ENCODE measurements at places on chromosomes 11 and 22.

DNA sequence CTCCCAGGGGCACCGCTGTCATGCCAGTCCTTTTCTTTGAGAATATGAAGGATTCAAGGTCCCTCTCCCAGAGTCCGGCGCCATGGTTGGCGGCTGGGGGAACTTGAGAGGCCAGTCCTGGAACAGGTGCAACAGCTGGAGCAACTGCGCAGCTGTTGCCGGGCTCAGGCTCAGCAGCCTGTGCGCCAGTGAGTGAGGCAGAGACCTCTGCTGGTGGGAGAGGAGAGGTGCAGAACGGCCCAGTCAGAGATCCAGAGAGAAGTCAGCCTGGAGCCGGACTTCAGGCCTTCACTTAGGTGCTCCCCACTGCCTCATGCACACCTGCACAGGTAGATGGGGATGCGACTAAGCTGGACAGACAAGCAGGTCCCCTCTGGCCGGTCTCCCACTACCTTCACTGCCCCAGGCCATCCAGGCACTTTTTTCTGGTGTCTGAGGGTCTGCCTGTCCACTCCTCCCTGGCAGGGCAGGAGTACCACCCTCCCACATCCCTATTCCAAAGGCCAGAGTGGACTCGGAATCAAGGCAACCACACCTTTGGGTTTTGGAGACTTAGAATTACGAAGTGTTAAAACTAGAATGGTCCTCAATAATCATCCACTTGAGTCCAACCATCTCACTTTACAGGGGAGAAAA lies 4.6 kb downstream of the CHRDL2 start:
- DNase-seq, result peak; percentile 87

GRCh38 chr22:49620003-49620556 lies 207.6 kb downstream of the BRD1 start:
- no peak for DNase-seq

DNA sequence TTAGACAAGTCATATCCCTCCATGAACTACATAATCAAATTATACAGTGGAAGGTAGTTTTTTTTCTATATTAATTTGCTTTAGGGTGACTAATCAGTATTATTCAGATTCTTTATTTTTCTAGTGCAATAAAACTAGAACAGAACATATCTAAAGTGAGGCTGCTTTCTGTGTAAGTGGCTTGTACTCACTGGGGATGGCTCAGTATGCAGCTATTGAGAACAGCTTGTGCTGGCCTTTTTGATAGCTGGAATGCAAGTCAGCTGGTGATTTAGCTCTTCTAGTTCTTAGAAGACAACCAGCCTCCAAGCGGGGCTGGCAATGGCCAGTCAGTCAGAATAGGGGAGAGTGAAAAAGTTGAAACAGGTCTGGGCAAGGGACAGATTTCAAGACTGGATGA lies 119.4 kb downstream of the BLID start:
- DNase-seq, result no peak

GRCh38 chr11:60182541-60183330 lies at the start of gene MS4A6A:
MS4A6A (minus strand) TSS chr11:60183083; CDS start chr11:60181727, 1,356 bp downstream.
- DNase-seq, result no peak

- no peak for DNase-seq
Observed at GRCh38 chr22:19473578-19473977, 5.4 kb downstream of the UFD1 start.

GRCh38 chr11:133902506-133902905 lies 54.3 kb downstream of the IGSF9B start:
- no peak for DNase-seq

DNA sequence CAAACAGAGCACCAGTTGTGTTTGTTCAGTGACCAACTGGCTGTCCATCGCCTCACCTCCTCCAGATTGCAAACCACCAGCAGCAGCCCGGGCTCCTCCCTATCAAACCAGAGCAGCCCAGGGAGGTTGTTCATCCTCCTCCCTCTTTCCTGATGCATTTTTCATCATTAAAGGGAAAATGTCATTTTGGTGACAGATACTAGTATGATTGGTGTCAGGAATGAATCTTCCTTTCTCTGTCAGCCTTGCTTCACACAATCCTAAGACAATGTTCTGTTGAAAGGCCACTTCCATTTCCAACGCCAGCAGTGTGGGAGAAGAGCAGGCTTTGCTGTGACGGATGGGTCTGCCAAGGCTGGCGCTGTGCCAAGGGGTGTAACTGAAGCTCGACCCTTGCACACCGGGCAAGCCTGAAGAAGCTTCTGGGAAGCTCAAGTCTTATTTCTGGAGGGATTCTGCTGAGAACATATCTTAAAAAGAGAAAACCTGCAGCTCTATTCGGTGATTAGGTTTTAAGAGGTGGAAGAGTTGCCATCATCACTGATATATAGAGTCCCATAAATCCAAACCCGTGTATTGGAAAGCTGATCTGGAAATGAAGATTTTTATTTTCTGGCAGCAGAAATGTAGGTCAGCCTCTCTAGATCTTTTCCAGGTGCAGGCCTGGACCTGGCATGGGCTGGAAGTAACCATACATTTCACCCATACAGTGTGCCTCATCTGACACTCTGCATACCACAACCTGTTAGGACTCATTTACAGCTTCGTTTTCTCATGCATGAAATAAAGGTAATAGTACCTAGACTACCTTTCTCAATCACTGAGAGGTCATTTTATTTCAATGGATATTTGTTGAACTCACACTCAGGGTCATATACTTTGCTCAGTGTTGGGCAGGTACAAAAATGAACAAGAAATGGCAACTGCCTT lies 524.5 kb downstream of the NTM start:
- DNase-seq, result no peak

DNA sequence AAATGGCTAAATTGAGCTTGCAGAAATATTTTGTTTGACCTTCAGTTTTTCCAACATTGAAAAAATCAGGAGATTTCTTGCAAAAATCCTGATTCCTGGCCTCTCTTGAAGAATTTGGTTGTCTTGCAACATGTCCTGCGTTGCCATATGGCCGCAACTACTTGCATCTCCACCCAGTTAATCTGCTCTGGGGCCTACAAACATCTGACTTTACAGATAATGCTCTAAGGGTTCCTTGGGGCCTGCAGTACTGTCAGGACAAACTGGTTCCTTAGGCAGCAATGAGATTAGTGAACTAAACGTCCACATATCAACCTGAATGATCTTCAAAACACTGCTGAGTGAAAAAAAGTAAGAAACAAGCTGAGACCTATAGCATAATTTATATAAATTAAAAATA lies 36.6 kb upstream of the FEZ1 start:
- no peak for DNase-seq

DNA sequence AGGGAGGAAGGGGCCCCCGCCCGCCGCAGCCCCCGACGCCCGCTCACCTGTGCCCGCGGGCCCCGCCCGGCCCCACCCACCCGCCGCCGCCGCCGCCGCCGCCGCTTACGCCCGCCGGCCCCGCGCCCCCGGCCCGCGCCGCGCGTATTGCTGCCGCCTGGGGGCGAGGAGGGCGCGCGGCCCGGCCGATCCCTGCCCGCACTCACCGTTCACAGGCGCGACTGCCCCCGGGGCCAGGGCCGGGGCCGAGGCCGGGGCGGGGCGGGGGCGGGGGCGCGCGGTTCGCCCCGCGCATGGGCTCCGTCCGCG lies 212 bp downstream of the HRAS start:
- DNase-seq, result no peak

GRCh38 chr11:114066046-114066648 lies 6.6 kb downstream of the ZBTB16 start:
- no peak for DNase-seq

GRCh38 chr22:43245717-43246116 lies 58.8 kb upstream of the TTLL12 start:
- no peak for DNase-seq

DNA sequence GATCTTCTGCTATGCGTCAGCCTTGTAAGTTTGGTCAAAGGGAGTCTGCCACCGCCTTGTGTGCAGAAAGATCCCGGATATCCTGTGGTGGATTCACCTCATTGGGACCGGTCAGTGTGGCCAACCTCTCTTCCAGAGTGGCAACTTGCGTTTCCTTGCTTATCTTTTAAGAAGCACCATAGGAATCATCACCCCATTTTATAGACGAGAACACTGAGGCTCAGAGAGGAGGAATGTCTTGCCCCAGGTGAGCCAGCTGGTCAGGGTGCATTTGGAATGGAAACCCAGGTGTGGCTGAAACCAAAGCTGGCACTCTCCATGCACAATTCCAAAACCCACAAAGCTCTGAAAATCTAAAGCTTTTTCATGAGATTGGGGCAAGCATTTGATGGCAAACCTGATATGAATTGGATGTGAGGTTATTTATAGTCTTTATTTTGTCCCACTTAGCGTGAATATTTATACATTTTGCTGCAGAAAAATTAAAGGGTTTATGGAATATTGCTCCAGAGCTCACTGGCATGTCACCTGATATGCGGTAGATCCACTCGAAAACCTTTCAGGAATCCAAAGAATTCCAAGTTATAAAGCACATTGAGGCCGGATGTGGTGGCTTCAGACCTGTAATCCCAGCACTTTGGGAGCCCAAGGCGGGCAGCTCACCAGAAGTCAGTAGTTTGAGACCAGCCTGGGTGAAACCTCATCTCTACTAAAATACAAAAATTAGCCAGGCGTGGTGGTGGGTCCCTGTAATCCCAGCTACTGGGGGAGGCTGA lies 12.1 kb upstream of the EIF3D start:
- DNase-seq, result no peak

GRCh38 chr22:32714458-32715430 lies 86.8 kb upstream of the TIMP3 start:
- no peak for DNase-seq

GRCh38 chr11:68488623-68489022 lies 28.1 kb downstream of the PPP6R3 start:
- DNase-seq, result no peak

DNA sequence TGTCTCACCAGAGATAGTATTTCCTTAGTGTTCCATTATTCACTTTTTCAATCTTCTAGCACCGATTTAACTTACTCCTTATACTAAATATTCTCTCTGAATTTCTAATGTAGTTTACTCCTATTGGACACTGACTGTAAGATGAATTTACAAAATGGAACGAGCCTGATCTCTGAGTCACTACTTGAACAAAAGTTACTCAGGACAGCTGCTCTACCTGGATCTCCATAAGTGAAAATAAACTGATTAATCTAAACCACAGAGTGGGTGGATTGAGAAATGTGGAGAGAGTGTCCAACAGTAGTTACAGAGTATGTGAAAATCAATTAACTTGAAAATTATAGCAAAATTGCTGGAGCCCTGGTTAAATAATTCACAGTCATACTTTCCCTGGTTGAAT lies 141.7 kb upstream of the CHORDC1 start:
- no peak for DNase-seq

DNA sequence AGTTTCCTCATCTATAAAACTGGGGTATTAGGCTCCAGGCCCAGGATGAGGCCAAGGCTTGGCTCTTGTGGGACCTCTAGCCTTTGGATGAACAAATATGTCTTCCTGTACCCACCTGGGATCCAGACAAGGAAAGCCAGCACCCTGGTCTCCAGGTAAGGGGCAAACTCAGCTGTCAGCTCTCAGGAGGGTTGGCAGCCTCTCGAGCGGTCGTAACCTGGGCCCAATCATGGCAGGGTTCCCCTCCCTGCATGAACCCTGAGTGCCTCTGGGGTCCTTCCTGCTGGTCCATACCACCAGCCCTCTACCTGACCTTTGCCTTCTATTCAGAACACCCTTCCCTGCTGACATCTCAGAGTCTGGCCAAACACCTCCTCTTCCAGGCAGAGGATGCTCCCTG lies 19.6 kb downstream of the SLC22A12 start:
- no peak for DNase-seq

DNA sequence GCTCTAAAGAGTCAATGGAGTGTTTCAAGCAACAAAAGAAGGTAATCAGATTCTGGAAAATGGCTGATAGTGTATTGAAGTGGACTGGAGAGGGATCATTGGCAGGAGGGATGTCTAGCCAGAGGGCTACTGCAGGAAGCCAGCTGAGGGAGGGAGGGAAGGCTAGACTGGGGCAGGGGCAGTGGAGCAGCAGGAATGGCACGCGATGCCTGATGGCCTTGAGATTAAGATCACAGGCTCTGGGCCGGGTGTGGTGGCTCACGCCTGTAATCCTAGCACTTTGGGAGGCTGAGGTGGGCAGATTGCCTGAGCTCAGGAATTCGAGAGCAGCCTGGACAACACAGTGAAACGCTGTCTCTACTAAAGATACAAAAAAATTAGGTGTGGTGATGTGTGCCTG lies 47.5 kb upstream of the PRDM11 start:
- DNase-seq, result no peak

GRCh38 chr11:36257351-36257750 lies 31.9 kb downstream of the COMMD9 start:
- DNase-seq, result no peak

- DNase-seq, result no peak
Observed at GRCh38 chr11:876545-876944, 33.9 kb downstream of the TSPAN4 start.

DNA sequence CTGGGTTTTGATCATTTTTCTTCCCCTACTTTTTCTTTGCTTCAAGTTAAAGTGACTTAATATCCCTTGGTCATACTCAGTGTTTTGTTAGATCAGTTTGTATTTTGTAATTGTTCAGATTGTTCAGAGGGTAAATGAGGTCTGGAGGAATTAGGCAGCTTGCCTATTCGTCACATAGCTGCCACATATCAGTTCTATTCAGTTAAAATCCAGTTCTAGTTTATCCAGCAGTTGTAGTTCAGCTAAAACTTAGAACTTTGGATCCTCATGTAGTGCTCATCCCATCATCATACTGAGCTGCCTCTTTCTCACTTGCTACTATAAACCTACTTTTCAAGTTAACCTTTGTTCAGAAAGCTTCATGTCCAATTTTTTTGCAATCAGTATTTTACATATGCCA lies 47.1 kb upstream of the DEPDC7 start:
- DNase-seq, result no peak

DNA sequence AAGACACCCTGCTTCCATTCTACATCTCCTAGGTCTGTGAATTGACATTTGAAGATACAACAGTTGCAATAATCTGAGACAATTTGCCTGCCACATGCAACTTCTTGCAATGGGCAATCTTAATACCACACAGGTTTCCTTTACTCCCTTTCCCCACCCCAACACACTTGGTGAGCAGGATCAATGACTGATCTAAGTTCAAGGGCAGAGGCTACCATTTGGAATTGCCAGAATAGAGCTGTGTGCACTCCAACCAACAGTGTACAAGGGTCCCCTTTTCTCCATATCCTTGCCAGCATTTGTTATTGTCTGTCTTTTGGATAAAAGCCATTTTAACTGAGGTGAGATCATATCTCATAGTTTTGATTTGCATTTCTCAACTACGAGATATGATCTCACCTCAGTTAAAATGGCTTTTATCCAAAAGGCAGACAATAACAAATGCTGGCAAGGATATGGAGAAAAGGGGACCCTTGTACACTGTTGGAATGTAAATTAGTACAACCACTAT lies 2.9 kb upstream of the NNMT start:
- DNase-seq, result no peak

DNA sequence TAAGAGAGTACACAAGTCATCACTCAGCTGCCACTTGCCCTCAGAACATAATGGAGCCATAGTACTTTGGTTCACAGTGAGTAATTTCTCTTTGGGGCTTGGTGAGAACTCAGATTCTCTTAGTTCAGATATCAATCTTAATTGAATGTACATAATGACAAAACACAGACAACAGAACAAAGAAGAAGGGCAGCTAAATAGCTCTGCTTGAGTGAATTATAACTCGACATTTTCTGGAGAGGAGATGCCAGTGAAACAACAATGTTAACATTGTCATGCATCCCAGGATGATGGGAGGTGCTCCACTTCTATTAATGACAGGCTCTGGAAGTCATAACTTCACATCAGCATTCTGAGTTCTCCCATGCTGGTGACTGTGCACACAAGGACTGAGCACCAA lies 508.1 kb downstream of the TMEM135 start:
- DNase-seq, result no peak

GRCh38 chr11:101860696-101861427 lies 53.9 kb upstream of the CEP126 start:
- DNase-seq, result peak; percentile 28
